ENCODE measurements at places on chromosomes 4 and X.

DNA sequence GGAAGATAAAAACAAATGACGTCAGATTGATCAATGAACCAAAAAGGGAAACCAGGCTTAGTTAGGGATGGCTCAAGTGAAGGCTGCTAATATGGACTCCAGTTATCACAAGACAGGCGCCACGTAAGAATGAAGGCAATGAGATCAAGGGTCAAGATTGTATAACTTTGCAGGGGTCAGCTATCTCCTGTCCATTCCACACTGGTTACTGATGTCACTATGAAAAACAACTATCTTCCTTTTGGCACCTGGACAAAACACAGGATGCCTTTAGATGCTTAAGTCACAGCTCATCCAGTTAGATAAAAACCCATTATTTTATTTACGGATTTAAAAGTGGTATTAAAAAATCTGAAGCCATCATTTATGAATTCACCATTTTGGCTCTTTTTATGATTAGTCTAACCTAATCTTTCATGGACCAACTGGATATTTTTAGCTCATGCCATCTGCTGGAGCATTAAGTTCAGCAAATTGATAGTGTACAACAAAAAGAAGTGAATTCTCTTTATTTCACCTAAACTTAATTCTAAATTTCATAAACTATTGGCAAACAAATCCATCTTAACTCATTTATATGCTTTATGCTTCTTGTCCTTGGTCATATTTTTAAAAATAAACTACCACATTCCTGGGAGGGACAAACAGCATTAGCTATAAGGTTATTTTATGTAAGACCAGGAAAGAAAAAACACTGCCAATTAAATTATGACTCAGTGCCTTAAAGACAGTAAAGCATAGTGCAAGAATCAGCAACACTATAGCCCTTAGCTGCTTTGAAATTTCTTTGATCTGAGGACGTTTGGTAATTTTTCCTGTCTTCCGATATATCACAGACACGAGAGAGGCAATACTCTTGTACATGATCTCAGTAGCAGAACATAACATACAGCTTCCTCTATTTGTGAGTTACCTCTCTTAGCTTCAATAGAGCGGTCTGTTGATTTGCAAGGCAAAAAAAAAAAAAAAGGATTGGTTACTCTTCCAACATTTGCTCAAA lies 27.0 kb downstream of the DHX15 start:
- no peak for DNase-seq

GRCh38 chr4:20565075-20565721 lies 135.1 kb upstream of the PACRGL start:
- no peak for DNase-seq

GRCh38 chr4:146029147-146029546 lies 90.5 kb upstream of the ZNF827 start:
- DNase-seq = no peak

DNA sequence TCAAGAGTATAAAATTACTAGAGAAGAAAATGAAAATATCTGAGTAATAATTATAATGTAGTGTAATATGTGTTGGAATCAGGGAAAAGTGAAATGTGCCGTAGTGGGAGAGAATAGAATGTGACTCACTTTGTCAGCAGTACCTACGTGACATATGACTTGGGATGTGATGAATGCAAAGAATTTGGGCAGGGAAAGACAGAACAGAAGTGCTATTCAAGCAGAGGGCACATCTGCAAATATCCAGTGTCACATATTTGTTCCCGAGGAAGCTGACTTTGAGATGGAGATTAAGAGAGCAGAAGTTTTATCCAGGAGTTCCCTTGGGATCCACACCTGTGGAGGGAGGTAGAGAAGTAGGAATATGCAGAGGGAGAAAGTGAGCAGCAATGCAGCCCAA lies 69.3 kb upstream of the HS3ST1 start:
- DNase-seq = no peak

DNA sequence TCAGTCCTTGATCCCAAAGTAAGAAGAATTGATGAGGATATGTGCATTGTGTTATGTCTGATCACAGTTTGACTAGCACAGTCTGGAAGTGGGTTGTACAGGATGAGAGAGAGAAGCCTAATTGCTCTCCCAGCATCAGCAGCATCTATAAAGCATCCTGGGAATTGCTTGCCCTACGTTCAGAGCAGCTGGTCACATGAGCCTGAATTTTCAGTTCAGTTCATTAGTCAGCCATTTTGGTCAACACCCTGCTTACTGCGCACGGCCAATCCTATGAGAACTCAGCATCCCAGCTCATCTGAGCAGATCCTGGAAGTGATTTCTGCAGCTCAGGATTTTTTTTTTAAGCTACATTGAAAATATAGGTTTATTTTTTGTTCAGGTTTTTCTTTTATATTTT lies at the start of gene RUFY3:
RUFY3 (plus strand) TSS at position 218 of the 400 bp plus-strand sequence. CDS start 610 bp downstream, outside the sequence.
- no peak for DNase-seq

DNA sequence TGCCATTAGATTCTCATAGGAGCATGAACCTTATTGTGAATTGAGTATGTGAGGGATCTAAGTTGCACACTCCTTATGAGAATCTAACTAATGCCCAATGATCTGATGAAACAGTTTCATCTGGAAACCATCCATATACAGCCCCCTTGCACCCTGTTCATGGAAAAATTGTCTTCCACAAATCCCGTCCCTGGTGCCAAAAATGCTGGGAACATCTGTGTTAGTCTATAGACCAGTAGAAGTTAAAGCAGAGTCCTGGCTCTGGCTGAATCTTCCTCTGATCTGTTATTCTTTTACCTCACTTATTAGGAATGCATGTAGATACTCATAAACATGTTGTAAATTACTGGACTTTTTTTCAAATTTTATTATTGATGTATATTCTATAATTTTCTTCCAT lies 29.2 kb downstream of the SULT1B1 start:
- no peak for DNase-seq

DNA sequence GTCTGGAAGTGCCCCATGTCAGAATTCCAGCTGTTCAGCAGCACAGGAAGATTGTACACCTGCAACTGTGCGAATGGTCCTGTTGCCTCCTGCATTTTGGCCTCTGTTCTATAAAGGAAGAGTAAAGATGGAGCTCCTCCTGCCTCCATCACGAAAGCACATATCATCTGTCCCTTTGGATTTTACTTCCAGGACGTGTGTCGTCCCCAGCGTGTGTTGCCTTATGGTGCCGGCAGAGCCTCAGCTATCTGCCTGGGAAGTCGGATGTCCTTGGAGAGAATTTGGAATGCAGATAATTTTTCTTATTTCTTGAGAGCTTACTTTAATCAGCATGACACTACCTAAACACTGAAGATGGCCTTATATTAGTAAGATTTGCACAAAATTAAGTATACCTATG lies 97.7 kb downstream of the GATB start:
- no peak for DNase-seq

DNA sequence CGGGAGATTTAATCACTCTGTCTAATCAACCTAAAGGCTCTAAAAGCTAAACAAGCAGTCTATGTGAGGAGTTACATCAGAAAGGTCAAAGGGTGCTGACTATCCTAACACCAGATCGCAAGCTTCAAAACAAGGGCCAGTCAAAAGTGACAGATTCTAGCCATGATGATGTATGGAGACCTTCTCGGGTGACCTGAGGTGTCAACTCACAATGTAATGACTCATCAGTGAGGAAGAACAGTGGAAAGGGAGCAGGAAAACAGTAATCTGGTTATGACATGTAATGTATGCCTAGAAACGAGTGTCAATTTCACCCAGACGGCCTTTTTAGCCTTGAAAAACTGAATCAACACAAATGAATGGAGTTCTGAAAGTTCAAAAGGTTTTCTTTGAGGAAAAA lies 375.3 kb downstream of the IDS start:
- no peak for DNase-seq

DNA sequence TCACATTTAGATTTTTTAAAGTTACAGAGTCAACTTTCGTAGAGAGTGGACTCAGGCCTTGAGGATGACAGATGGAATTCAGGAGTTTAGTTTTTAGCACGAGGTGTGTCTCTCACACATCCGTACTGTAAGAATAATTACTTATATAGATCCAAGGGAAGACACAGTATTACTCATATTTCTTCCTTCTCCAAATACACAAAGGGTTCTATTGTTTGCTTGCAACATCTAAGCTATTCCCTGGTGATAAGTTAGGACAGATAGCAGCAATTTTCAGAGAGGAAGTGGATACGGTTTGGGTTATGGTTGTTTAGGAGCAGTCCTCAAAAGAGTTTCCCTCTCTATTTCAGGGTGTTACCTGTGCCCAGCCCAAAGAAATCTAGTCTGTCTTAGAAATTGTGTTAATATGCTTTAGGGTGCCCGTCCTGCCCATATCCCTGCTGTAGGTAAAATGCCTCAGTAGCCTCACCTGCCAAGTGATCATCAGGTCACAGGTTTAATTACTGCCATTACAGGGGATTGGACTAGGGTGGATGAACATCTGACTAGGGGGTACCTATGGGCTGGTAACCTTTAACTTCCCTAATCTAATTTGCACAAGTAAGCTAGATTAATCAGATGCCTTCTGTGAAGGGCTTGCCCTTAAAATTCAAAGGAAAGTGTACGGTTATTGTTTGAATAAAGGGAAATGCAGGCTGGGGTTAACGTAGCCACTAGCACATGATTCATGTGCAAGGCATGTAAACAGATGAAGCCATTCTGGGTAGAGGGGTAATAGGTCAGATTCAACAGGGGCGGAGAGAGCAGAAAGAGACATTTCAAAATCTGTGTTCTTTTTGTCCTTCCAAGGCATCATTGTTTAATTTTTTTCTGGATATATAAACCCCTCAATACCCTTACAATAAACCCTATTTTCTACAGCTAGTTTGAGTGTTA lies 8.7 kb upstream of the PPP3CA start:
- DNase-seq = no peak
